ENCODE measurements at places on chromosomes 2 and 18. TPM values are rescaled to one million over a fixed set of nuclear protein-coding genes. Genes with fewer than 3 reads are reported as not detected.

- DNase-seq, result no peak
Observed at GRCh38 chr2:144942516-144943256, 422.8 kb upstream of the ZEB2 start.

GRCh38 chr2:6785493-6785892, 80.2 kb downstream of the CMPK2 start:
- no peak for DNase-seq

DNA sequence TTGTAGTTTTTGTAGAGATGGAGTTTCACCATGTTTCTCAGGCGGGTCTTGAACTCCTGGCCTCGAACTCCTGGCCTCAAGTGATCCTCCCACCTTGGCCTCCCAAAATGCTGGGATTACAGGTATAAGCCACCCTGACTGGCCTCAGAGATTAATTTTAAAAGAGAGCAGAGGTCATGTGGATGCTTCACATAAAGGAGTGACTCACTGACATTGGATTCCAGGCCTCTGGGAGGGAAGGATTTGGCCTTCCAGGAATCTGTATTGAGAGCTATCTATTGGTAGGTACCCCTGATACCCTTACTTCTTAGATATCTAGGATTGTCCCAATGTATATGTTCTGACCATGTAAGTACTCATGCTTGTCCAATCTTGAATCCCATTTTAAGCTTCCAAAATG, 138.4 kb downstream of the FAM161A start:
- no peak for DNase-seq

DNA sequence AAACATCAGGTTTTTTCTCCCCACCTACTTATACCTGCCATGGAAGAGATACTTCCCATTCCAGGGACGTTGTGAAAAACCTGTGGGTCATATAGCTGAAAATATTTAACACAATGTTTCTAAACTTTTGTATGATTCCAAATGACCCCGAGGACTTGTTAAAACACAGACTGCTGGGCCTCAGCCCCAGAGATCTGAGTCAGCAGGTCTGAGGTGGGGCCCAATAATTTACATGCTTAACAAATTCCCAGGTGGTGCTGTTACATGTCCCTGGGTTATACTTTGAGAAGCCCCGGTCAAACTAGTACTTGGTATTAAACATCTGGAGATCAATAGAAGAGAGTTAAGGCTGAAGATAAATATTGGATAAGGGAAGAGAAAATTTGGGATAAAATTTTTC, 71.4 kb upstream of the FRZB start:
- DNase-seq, result no peak

DNA sequence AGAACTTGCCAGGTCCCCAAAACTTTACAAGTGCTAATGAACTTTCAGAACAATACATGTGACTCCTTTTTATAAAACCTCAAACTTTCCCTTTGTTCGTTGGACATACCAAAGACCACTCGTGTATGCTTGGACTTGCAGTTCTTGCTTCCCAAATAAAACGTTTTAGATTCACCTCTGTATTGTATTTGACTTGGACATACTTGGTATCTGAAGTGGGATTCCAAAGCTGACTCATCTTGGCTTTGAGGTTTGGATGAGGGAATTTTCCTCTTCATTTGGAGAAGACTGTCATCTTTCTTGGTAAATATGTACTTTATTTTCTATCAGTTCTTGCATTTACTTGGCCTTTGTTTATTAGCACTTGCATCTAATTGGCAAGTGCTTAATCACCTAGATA, 8.0 kb upstream of the CYB5A start:
- no peak for DNase-seq

- DNase-seq, result no peak
Observed at GRCh38 chr18:7470101-7470500, 97.0 kb upstream of the PTPRM start.

DNA sequence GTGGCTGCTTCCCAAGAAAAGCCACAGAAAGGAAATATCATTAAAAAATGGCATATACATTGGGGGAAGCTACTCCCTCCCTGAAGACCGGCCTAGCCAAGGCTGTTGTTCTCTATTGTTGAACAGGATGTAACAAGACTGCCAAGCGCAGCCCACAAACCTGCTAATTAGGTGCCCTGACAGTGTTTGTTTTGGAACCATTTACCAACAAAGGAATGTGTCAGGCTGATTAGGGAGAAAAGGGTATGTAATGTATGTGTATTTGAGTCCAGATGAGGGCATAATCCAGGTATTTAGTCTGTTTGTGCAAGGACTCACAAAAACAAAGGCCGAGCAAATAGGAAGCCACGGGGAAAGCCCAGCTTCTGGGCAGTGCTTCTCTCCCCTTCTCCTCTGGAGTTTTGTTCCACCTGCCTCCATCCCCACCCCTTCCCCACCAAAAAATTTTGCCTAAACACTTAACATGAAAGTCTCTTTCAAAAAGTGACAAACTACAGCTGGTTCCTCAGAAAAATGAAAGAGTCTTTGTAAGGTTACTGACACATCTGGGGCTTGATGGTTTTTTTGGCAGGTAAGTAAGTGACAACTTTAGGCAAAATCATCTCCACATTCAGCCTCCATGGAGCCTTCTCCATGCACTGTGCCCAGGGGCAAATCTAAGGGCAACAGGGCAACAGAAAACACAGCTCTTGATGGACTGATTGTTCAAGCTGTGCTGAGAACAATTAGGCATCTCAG, 78.3 kb upstream of the FZD5 start:
- DNase-seq, result no peak

DNA sequence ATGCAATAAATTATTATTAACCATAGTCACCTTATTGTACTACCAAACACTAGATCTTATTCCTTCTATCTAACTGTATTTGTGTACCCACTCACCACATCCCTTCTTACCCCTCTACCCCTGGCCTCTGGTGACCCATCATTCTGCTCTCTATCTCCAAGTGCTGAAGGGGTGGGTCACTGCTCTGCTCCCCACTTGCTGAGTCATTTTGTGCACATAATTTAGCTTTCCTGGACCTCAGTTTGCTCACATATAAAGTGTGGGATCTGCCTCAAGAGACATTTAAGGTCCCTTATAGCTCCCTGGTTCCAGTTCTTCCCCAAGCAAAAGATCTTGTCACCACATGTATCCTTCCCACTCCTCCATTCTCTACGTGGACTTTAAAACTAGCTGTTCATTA, 169.4 kb downstream of the ZNF385B start:
- no peak for DNase-seq

DNA sequence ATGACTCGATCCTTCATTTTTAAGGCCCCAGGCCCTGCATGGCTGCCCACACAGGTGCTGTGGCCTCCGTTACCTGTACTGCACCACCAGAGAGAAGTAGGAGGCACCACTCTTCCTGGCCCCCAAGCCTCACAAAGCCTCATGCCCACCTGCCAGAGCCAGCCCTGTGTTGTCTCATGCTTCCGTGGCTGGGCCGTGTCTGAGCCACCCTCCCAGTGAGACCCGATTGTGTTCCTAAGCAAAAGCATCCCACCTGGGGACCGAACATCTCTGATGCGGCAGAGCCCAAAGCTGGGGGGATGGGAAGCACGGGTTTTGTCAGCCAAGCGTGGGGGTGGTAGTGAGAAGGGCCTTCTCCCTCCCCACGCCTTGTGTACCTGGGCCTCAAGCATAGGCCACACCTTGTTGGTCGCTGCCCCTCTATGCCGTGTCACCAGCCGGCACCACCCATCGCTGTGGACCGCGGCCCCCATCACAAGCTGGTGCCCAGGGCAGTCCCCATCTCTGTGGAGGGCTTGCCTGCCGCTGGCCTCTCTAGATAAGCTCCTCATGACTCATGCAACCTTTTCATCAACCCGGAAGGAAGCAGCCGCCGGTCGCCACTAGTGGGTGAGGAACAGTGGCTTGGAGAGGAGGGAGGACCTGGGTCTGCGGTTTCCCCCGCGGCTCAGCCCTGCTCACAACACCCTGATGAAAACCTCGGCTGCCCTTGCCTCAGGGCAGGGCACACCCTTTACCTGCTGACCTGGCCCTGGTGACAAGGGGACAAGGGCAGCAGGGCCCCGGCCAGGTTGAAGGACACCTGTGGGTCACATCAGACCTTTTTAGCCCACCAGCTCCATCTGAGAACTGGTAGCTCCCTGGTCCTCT, 2.7 kb upstream of the RNPEPL1 start:
- DNase-seq, result no peak

- DNase-seq, result no peak
Observed at GRCh38 chr2:187168720-187169713, 279.0 kb downstream of the CALCRL start.

Gene KYNU
- total RNA-seq, result 0.64 TPM

Gene PROKR1
- total RNA-seq, result not detected

Gene PLCL1
- total RNA-seq, result 56.2 TPM
